ENCODE measurements at places on chromosomes 4 and X. TPM values are rescaled to one million over a fixed set of nuclear protein-coding genes. Genes with fewer than 3 reads are reported as not detected.

ITM2A gene
- 59.6 TPM for polyA plus RNA-seq

VSIG1 gene
- polyA plus RNA-seq, result 0.47 TPM

COL25A1 gene
- polyA plus RNA-seq, result 1.6 TPM

KLHL13 gene
- 3.3 TPM for polyA plus RNA-seq

MAGED1 gene
- 328 TPM for polyA plus RNA-seq

PRDM8 gene
- polyA plus RNA-seq, result 1.5 TPM

KCNE5 gene
- 3.6 TPM for polyA plus RNA-seq

All from right lung (tissue), 10 donors.